ENCODE measurements at places on chromosomes 2 and 18.

- DNase-seq = peak; percentile 16
Measured at GRCh38 chr2:128371248-128371630, 52.6 kb upstream of the HS6ST1 start.

DNA sequence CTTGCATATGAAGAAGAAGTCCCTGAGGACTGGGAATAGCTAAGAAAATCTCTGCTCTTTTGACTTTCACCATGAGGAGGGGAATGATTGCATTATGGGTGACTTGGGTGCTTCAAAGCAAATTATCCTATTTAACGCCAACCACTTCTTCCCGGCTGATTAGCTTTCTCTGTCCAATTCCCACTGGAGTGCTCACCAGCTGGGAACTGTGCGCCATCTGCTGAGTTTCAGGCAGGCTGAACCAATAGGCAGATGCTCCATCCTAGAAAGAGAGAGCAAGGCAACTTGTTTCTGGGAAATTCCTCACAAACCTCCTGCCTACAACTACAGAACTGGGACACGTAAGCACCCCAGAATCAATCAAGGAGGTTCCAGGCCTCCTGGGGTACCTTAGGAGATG is 49.4 kb downstream of the POLE4 start:
- DNase-seq = no peak

GRCh38 chr2:161400076-161400475 is 16.0 kb upstream of the TBR1 start:
- no peak for DNase-seq

DNA sequence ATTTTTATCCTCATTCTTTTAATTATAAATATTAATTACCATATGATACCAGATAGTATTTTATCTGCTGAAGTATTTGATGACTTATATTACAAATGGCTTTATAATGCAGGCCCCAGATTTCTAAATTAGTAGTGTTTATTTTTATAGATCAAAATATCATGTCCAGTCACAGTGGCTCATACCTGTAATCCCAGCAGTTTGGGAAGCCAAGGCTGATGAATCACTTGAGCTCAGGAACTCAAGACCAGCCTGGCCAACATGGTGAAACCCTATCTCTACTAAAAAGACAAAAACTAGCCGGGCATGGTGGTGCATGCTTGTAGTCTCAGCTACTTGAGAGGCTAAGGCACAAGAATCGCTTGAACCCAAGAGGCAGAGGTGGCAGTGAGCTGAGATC is 100.1 kb upstream of the ARHGAP15 start:
- no peak for DNase-seq

- DNase-seq = no peak
Measured at GRCh38 chr2:4012197-4012596, 308.8 kb downstream of the DCDC2C start.

DNA sequence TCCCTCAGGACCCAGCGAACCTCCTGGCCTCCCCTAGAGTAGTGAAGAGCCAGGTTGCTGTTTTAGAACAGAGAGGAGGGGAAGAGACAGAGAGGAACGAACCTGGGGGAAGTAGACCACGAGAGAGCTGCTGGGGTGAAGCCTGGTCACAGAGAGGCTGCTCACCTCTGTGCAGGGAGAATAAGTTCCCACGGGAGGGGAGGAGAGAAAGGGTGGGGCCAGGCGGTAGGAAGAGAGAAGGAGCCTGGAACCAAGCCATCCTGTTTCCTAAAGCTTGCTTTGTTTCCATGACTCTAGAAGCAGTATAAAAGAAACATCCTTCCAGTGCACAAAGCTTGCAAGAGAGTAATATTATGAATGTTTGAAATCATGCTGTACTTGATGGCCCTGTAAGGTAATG is 147.9 kb downstream of the MYT1L start:
- no peak for DNase-seq

GRCh38 chr18:51520676-51521180 is 323.2 kb upstream of the MEX3C start:
- DNase-seq = no peak

DNA sequence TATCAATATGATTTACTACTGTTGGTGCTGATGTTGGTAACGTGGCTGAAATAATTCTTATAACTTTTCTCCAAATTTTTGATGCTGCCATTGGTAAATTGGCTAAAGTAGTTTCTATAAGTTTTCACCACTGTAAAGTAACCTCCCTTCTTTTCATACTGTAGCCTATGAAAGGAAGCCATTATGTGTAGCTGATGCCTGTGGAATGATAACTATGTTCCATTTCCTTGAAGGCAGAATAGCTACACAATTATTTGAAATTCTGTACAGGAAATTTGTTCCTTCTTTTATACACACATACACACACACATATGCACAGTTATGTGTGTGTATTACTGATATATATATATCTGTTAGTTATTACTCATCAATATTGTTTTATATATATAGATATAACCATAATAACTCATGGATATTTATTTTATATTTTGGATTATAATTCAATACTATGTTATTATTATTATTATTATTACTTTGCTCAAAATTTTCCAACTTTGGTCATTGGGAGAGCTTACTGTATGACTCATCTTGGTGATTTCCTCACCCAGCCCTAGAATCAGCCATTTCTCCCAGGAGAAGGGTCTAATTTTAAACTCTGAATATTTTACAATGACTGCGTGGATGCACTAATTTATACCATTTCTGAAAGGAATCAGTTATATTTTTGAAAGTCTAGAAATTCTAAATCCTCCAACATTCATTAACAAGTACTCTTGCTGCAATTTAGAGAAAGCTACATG is 1677.7 kb downstream of the SUCLG1 start:
- no peak for DNase-seq

GRCh38 chr18:47317824-47318508 is 66.5 kb upstream of the SKOR2 start:
- DNase-seq = no peak

DNA sequence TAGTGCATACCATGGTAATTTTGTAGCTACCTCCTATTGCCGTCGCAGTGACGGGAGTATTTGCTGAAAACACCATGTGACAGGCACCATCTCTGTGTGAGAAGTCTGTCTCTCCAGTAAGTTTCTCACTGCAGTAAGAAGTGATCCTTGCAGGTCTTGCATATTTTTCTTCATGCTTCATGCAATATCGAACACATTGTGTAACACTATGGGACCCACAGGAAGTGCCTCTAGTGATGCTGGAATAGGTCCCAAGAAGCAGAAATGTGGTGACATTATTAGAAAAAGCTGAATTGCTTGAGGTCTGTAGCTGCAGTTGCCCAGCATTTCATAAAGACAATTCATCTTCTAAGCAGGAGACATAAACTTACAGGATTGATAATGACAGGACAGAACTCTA is 167.6 kb downstream of the DCDC2C start:
- no peak for DNase-seq

DNA sequence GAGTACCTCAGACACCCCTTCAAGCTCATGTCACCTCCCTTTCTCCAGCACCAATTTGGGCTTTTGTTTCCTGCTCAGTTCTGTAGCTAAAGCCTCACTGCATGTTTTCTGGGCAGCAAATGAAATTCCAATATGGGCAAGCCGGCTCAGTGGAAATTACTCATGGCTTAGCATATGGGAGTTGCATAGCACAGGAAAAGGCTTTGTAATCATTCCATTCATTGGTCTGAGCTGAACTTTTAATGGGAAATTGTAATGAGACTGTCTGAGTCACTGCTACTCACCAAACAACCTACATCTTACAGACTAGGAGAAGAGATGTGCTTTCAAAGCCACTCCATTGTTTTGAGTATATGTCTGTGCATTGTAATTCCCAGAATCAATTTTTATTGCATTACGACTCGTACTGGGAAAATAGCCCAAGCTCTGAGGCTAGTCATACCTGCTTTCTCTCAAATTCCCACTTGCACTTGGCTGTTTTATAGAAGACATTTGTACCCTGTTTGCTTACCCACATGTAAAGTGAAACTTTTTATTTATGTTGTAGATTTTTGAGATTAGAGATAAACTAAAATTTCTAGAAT is 139.5 kb upstream of the LRATD1 start:
- DNase-seq = no peak

GRCh38 chr2:148027822-148028221 is 6.9 kb downstream of the MBD5 start:
- DNase-seq = no peak

GRCh38 chr2:77314721-77315120 is 207.5 kb downstream of the LRRTM4 start:
- no peak for DNase-seq

GRCh38 chr18:3148930-3149535 is 70.7 kb downstream of the MYOM1 start:
- DNase-seq = no peak

GRCh38 chr2:85938456-85938855 is 49.7 kb upstream of the ST3GAL5 start:
- DNase-seq = no peak

DNA sequence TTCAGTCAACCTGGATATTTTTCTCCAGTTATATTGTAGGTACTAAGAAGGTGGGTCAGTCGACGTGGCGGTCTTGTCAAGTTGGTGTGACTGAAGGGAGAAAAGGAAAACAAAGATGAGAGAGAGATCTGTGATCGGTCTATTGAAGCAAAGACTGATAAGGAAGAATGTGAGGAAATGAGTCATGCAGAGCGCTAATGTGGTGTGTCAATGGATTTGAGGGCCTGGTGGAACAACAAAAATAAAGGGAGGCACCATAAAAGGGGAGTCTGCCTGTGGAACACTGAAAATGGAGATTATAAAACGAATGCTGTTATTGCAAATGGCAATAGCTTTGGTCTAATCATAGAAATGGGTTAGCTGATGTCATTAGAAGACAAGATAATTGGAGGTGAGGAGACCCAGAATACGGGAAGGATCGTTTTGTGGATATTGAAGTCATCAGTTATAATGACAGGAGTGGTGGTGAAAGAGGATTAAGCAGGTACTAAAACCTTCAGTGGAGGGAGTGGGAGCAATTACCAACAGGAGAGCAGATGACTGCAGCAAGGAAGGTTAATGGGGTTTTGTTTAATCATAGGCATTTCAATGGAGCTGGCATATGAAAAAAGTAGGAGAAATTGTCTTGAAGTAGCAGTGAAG is 599.1 kb upstream of the FSHR start:
- no peak for DNase-seq

- DNase-seq = no peak
Measured at GRCh38 chr18:53838746-53839145, 385.7 kb downstream of the MBD2 start.

GRCh38 chr2:170501421-170502043 is 213.6 kb upstream of the SP5 start:
- DNase-seq = no peak

DNA sequence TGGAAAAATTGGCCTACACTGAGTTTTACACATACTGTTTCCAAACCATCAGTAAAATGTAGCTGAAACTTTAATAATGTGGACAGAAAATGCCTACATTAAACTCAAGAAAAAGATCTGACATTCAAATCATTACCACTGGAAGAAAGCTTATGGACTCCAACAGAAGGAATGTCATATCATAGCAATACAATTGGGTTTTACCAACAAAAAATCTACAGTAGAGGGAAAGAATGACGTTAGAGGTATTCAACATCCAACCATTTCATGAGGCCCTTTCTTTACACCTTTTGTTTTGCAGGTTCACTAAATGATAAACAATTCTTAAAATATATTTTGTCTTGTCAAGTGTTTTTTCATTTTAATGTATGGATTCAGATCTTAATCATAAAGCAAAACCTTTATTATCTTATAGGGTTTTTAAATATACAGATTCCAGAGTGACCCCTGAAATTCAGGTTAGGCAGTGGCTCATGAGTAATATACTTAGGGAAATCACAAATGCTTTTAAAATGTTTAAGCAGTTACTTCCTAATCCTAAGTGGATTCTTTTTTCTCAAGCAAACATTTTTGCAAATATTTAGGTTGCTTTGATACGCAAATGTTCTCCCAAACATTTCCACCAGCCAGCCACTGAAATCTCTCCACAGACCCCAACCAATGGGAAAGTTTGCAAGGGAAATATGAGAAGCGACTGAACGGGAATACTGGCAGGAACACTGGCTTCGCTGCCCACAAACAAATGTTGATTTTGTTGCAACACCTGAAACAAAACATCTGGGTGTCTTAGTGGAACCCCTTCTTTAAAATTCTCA is 168.7 kb downstream of the TCF4 start:
- DNase-seq = no peak

Measured in activated naive CD8-positive, alpha-beta T cell treated with anti-CD3 and anti-CD28 coated beads, Interleukin-2, amount 10 ng/mL, durations not matched to agents 7 days and 5 days (primary cell).